Activated naive CD8-positive, alpha-beta T cell treated with anti-CD3 and anti-CD28 coated beads, Interleukin-2, amount 10 ng/mL, durations not matched to agents 7 days and 5 days (primary cell): ENCODE measurements at places on chromosomes 5 and 9. TPM values are rescaled to one million over a fixed set of nuclear protein-coding genes. Genes with fewer than 3 reads are reported as not detected.

Gene PTGES
- total RNA-seq: not detected

GRCh38 chr9:34581318-34581717 lies 8.2 kb downstream of the CNTFR start:
- DNase-seq: no peak

Gene PCDHAC2
- not detected for total RNA-seq

DNA sequence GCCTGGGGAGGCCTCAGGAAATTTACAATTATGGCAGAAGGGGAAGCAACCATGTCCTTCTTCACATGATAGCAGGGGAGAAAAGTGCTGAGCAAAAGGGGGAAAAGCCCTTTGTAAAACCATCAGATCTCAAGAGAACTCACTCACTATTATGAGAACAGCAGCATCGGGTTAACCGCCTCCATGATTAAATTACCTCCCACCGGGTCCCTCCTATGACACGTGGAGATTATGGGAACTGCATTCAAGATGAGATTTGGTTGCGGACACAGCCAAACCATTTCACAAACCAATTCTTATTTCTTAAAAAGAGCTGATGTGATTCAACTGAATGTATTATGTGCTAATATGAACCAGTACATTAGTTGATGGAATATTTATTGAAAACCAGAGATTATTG lies 63.9 kb downstream of the PARP8 start:
- no peak for DNase-seq

Gene NR4A3
- total RNA-seq: 1.2 TPM

DNA sequence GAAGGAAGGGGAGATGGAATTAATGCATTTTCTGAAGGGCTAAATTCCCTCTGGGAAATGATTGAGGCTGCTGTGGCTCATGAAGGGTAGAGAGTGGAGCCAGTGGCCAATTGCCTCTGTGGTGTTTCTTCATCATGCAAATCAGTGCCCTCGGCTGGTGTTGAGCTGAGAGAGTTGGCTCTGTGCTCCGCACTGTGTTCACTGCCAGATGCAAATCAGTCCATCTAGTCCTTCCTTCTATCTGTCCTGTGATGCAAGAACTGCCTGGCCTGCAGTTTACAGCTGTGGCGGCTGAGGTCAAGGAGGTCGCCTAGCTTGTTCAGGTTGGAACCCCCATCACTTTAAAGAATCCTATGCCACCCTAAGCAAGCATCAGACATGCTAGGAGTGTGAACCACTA lies 6.0 kb downstream of the TMEM171 start:
- no peak for DNase-seq

GRCh38 chr5:174222891-174223290 lies 177.4 kb downstream of the NSG2 start:
- DNase-seq: no peak

DNA sequence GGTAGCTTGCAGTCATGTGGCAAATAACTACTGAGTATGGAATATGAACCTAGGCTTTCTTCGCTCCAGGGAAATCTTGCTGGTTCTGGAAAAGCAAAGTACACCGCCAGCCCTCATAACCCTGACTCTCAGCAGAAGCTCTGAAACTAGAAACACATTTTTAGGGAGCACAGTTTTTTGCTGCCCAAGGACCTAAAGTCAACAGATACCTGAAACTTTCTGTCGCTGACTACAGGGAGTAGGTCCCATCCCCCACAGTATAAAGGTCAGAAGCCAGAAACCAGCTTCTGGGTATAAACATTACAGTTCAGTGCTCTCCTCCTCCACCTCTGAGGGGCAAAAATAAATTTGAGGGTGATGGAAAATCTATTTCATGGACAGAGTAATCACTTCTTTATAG lies 3.0 kb downstream of the ATOX1 start:
- DNase-seq: no peak

- DNase-seq: no peak
Measured at GRCh38 chr5:88687373-88687911, 195.5 kb downstream of the MEF2C start.

DNA sequence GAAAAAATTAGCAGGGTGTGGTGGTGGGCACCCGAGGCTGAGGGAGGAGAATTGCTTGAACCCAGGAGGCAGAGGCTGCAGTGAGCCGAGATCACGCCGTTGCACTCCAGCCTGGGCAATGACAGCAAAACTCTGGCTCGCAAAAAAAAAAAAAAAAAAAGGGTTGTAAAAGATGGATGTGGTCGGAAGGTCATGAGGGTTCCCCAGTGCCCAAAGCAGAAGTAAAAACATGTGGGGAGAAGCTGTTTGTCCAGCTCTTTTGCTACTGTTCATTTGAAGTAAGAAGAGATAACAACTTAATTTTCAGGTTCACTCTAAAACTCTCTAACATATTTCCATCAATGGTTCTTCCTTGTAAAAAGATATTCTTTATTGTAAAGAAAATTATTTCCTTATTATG lies 57.1 kb upstream of the GOLPH3 start:
- no peak for DNase-seq

Gene TEX48
- total RNA-seq: not detected

DNA sequence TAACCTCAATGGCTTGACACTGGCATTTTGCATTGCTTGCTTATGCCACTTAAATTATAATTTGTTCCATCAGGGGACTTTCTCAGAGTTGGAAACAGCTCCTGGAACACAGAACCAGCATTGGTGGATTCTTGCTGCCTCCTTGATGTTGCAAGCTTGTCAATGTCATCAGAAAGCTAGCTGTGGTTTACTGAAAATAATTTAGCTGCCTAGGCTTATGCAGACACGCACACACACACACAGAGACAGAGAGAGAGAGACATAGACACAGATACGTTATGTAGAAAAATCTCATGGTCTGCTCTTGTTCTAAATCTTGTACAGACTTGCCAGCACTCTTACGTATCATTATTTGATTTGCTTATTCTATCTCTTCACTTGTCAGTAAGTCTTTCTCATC lies 78.0 kb downstream of the HMHB1 start:
- DNase-seq: no peak

Gene PCDHB7
- not detected for total RNA-seq

- DNase-seq: no peak
Measured at GRCh38 chr5:77294185-77294584, 83.7 kb downstream of the PDE8B start.

DNA sequence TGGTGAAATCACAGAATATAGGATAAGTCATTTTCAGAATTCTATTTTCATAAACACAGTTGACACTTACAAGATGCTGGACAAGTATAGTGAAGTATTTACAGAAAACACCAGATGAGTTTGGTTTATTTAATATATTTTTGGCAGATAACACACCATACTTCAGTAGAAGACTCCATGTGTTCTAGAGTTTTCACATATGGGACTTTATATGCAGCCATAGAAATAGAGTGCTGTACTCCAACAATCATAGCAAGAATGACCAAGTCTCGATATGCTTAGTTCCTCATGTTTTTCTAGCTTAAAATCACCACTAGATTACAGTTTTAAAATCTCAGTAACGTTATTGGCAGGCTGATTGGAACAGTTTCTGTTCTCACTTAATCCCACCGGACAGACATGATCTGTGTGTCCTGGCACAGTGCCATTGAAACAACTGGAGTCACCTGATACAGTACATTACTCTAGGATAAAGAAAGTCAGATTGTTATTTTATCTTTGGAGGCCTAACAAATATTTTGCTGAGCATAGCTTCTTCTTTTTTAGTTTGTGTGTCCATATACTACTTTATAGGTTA lies 45.8 kb upstream of the ERBIN start:
- no peak for DNase-seq

Gene OBP2B
- not detected for total RNA-seq

- DNase-seq: no peak
Measured at GRCh38 chr9:36950389-36950788, 83.7 kb downstream of the PAX5 start.

GRCh38 chr5:136466041-136466415 lies 100.7 kb upstream of the TRPC7 start:
- no peak for DNase-seq

Gene SLC22A4
- not detected for total RNA-seq

Gene DOCK8
- total RNA-seq: 319 TPM

DNA sequence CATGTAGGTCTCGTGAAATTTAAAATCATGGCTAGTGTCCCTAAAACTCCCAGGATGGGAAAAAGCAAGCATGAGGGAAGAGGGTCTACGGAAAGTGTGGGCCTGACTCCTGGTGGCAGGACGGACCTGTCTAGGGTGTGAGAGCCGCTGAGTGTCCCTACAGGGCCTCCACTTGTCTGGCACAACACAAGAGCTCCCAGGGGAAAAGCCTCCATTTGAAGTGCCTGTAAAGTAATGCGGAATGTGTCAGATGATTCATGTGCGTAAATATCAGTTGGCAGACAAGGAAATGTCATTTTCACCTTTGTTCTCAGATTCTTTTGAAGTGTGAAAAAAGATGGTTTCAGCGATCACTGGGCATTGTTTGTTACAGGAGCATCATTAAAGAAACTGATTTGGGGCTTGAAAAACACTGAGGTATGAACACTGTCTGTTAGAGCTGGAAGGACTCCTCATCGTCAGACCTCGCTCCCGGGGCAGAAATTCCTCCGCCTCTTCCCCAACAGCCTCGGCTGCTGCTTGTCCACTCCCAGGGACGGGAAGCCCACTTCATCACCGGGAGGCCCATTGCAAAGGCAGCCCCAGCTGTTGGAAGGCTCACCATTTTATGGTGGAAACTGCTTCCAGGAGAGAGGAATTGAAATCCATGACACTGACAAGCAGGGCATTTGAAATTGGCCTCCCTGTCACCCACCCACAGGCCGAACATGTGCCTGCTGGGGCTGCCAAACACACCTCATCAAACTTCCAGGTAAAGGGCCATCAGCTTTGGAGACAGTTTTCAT lies 240.8 kb downstream of the FSTL4 start:
- no peak for DNase-seq

GRCh38 chr5:180860273-180860886 lies 696 bp downstream of the ZFP62 start:
- DNase-seq: peak; percentile 61

DNA sequence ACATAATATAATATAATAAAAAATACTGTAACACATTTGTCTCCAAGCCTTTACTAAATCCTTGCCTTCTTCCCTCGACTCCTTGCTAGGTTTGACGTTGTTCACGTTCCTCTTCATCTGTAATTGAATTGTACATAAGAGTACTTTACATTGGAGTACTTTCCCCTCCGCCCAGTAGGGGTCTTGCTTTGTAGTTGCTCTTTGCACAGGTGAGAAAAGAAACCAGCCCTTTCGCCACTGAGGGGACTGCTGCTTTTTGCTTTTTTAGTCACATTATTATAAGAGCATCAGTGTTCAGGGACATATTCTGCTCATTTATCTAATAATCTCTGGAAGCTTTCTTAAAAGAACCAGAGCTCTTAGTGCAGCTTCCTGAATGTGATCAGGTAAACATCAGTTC lies 115.0 kb downstream of the CETN3 start:
- no peak for DNase-seq

DNA sequence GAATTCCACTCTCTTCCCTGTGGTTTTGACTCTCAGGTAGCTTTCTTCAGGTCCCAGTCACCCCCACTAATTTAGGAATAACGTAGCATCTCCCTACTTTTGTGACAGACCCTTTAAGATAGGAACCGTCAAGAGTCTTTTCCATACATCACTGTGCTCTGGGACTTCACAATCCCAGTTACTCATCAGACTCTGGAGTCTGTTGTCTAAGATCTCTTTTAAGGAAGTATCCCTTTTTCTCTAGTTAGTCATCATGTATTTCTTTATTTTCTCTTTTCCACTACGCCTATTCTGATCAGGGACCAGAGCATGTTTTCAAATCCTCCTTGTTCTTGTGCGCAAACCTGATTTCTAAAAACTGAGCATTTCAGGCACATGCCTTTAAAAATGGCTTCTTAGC lies 143.0 kb downstream of the GOLPH3 start:
- no peak for DNase-seq
